Activated CD8-positive, alpha-beta memory T cell treated with anti-CD3 and anti-CD28 coated beads for 36 hours (primary cell): ENCODE measurements at places on chromosomes 2 and 18. TPM values are rescaled to one million over a fixed set of nuclear protein-coding genes. Genes with fewer than 3 reads are reported as not detected.

The RSAD2 gene
- total RNA-seq, result 0.42 TPM

The DYSF gene
- total RNA-seq, result 4.8 TPM

The STAMBP gene
- total RNA-seq, result 75.8 TPM

The CYP26B1 gene
- total RNA-seq, result not detected

The KCNK3 gene
- total RNA-seq, result not detected

The ALLC gene
- not detected for total RNA-seq

The LBX2 gene
- total RNA-seq, result 0.36 TPM

The FAM124B gene
- total RNA-seq, result not detected

The NEU2 gene
- total RNA-seq, result not detected

The KCNG2 gene
- not detected for total RNA-seq

The CAB39 gene
- total RNA-seq, result 128 TPM

The CAPN10 gene
- 41.2 TPM for total RNA-seq

The LRATD1 gene
- total RNA-seq, result not detected

The MROH2A gene
- not detected for total RNA-seq

The ORMDL1 gene
- 76.8 TPM for total RNA-seq

The RPIA gene
- total RNA-seq, result 82.7 TPM

The ANKRD30B gene
- total RNA-seq, result not detected

The FTCDNL1 gene
- total RNA-seq, result 4.6 TPM
